CD4-positive, alpha-beta T cell treated with Interleukin-15 for 4 hours (primary cell): ENCODE measurements at places on chromosomes 2 and 18.

GRCh38 chr2:217106650-217107014 lies 246.8 kb upstream of the TNP1 start:
- DNase-seq = no peak

DNA sequence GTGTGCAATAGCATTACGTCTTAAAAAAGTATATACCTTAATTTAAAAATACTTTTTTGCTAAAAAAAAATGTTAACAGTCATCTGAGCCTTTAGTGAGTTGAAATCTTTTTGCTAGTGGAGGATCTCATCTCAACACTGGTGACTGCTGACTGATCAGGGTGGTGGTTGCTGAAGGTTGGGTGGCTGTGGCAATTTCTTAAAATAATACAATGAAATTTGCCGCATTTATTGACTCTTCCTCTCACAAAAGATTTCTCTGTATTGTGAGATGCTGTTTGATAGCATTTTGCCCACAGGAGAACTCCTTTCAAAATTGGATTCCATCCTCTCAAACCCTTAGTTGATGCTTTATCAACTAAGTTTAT lies 46.1 kb upstream of the ANXA4 start:
- DNase-seq = no peak

DNA sequence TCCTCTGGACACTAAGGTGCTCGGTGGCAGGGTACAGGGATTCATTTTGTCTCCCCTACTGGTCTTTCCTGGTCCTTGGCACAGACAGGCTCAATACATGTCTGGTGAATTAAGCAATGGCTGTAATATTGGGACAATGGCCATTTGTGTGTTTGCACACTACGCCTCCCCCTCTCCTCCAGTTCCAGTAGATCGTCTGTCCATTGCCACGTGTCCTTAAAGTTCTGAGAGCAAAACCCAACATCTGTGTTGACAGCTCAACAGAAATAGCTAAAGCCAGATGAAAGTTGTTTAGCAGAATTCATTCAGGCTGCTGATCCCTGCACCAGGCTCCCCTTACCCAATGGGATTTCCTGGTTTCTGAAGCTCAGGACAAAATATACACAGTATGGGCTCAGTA lies 9.0 kb upstream of the FABP1 start:
- DNase-seq = no peak

- no peak for DNase-seq
Measured at GRCh38 chr2:83081826-83082690, 1377.0 kb downstream of the SUCLG1 start.

- no peak for DNase-seq
Measured at GRCh38 chr18:25494888-25495287, 142.9 kb upstream of the ZNF521 start.
